Pancreas (tissue), 10 donors: ENCODE measurements at places on chromosomes 2 and 18.

GRCh38 chr2:160022162-160022561, 40.3 kb downstream of the PLA2R1 start:
- no peak overlapping the region for H3K27ac ChIP-seq

- DNase-seq = no peak
- no peaks in the 10 kb centered on the region for H3K4me1 ChIP-seq
- H3K27me3 ChIP-seq = no peaks in the 10 kb centered on the region
- H3K27ac ChIP-seq = no peak overlapping the region
These were observed 110.5 kb upstream of the NYAP2 start for GRCh38 chr2:225288986-225289385.

GRCh38 chr18:23437357-23438045, 15.6 kb upstream of the RIOK3 start:
- H3K36me3 ChIP-seq = no peaks in the 10 kb centered on the region
- H3K27me3 ChIP-seq = no peaks in the 10 kb centered on the region
- peak overlapping the region; percentile 76 for H3K4me3 ChIP-seq
- peak; percentile 77 for DNase-seq
- peaks cover 2% of the 10 kb centered on the region for H3K4me1 ChIP-seq

DNA sequence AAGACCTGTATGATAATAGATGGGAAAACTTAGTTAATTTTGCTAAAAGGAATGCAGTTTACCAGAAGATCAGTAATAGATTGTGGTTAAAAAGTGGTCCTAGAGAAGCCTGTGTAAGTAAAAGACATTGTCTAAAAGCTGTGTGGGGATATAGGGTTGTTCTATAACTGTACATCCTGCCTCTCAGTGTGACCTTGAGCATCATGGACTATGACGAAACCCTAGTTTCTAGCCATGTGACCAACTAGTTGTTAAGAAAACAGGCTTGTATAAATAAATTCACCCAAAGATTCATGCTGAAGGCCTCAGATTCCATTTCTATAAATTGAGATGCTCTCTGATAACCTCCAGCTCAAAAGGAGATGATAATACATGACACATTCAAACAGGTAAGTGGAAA, 160.7 kb downstream of the IKZF2 start:
- no peaks in the 10 kb centered on the region for H3K27me3 ChIP-seq
- no peak overlapping the region for H3K27ac ChIP-seq
- no peak for DNase-seq
- no peak overlapping the region for H3K4me3 ChIP-seq

- no peak overlapping the region for H3K4me3 ChIP-seq
- H3K27ac ChIP-seq = no peak overlapping the region
- no peaks in the 10 kb centered on the region for H3K36me3 ChIP-seq
These were observed 129.2 kb downstream of the MYCN start for GRCh38 chr2:16069663-16069932.

DNA sequence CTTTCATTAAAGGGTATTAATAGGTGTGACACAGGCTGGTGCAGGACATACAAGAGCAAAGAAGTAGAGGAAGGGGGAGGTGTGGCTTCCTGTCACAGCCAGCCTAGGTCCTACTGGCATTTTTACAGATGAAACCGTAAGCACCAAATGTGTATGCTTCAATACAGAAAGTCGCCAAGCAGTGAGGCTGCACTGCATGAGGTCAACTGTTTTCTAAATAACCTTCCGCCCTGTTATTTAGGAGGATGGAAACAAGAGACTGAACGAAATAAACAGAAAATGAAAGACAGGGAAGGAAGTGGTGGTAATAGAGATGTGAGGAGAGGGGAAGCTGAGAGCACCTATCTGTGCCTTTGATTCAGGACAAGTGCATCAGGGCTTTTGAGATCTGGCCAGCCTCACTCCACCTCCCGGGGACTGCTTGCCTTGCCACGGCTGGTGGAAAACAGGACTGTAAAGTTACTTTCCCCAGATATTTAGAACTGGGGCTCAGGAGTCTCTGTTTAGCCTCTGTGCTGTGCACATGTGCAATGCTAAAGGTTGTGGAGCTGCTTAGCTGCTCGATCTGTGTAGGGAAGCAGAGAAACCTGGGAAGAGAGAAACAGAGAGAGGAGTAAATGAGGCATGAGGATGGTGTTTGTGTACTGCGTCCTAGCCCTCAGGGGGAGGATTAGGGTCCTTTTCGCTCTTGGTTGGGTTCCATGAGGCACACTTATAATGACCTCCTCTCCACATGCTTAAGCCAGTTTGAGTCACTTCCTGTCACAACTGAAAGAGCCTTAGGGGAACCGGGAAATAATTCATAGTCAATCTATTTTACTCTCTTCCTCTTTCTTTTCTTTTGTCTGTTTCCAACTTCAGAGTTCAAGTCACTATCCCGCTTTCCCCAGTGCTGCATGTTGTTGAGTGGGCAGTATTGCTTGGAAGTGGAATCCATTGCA, 62.3 kb upstream of the BOD1L2 start:
- no peaks in the 10 kb centered on the region for H3K36me3 ChIP-seq
- no peak overlapping the region for H3K4me3 ChIP-seq
- DNase-seq = no peak
- H3K27ac ChIP-seq = no peak overlapping the region

- H3K4me1 ChIP-seq = no peaks in the 10 kb centered on the region
- no peak overlapping the region for H3K27ac ChIP-seq
- H3K4me3 ChIP-seq = no peak overlapping the region
- no peak for DNase-seq
- H3K36me3 ChIP-seq = no peaks in the 10 kb centered on the region
- no peaks in the 10 kb centered on the region for H3K27me3 ChIP-seq
These were observed 374.8 kb downstream of the SLC4A3 start for GRCh38 chr2:220002251-220002650.

GRCh38 chr18:58315041-58315440, 271.0 kb downstream of the NEDD4L start:
- peaks cover 43% of the 10 kb centered on the region for H3K4me1 ChIP-seq
- H3K27me3 ChIP-seq = no peaks in the 10 kb centered on the region
- DNase-seq = no peak
- peak overlapping the region; percentile 84 for H3K27ac ChIP-seq

GRCh38 chr2:231191896-231192872, 6.2 kb upstream of the ARMC9 start:
- H3K4me3 ChIP-seq = no peak overlapping the region
- no peak for DNase-seq

- DNase-seq = no peak
- H3K4me1 ChIP-seq = no peaks in the 10 kb centered on the region
- no peaks in the 10 kb centered on the region for H3K27me3 ChIP-seq
- peak overlapping the region; percentile 80 for H3K4me3 ChIP-seq
- H3K27ac ChIP-seq = peak overlapping the region; percentile 87
These were observed 686 bp upstream of the ARL5A start for GRCh38 chr2:151828890-151829324.

DNA sequence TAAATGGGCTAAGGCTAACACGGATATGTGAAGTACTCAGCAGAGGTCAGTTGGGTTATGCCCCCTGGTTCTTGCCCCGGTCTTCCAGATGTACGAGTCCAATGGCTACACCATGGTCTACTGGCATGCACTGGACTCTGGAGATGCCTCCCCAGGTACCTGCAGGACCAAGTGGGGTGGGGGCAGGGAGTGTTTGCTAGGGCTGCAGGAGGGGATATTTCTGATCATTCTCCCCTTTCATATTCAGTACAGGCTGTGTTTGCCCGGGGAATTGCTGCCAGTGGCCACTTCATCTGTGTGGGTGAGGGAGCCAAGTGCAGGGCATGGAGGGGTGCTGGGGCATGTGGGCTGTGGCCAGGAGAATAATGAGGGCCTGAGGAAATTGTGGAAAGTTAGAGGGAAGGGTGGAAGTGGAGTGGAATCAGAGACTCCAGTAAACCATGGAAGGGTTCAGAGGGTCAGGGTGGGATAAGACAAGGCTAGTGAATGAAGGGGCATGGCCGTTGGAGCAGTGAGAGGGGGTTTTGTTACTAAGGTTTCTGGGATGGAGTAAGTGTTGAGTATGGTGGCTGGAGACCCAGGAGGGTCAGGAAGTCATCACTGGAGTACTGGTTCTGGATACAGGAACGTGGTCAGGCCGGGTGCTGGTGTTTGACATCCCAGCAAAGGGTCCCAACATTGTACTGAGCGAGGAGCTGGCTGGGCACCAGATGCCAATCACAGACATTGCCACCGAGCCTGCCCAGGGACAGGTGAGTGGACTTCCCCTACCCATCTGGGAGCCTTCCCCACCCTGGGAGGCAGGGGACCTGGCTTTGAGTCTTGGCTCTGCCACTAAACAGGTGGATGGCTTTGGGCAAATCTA, 1.9 kb downstream of the WDR54 start:
- H3K27ac ChIP-seq = no peak overlapping the region
- H3K27me3 ChIP-seq = no peaks in the 10 kb centered on the region
- H3K36me3 ChIP-seq = peaks cover 20% of the 10 kb centered on the region
- DNase-seq = no peak
- H3K4me1 ChIP-seq = no peaks in the 10 kb centered on the region

DNA sequence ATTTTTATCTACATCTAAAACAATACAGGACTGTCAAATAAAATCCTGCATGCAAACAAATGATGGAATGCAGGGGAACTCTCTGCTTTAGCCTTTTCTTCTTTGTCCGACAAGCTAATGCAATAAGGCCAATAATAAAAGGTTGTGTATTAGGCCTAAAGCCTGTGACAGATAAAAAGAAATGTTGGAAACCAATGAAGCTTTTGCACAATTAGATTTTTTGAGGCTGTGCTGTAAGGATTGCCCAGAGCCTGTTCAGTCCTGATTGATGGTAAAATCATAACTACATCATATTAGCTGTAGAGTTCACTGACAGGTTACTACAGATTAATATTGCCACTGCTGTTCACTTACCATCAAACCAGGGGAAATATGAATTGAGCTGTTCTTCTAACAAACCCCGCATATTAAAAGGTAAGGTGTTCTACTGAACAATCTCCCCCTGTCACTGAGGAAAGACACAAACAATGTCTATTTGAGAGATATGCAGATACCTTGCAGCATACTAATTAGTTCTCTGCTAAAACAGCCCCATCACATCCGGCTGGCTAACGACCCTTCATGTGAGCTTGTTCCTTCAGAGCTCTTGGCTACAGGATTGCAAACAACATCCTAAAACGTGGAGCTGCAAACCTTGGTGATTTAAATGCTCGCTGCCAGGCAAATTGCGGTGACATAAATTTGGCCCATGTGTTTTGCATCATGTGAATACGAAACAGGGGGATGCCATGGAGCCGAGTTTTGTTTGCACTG, 305.4 kb downstream of the MTX2 start:
- peaks cover 17% of the 10 kb centered on the region for H3K27me3 ChIP-seq
- no peak for DNase-seq
- H3K4me1 ChIP-seq = no peaks in the 10 kb centered on the region

DNA sequence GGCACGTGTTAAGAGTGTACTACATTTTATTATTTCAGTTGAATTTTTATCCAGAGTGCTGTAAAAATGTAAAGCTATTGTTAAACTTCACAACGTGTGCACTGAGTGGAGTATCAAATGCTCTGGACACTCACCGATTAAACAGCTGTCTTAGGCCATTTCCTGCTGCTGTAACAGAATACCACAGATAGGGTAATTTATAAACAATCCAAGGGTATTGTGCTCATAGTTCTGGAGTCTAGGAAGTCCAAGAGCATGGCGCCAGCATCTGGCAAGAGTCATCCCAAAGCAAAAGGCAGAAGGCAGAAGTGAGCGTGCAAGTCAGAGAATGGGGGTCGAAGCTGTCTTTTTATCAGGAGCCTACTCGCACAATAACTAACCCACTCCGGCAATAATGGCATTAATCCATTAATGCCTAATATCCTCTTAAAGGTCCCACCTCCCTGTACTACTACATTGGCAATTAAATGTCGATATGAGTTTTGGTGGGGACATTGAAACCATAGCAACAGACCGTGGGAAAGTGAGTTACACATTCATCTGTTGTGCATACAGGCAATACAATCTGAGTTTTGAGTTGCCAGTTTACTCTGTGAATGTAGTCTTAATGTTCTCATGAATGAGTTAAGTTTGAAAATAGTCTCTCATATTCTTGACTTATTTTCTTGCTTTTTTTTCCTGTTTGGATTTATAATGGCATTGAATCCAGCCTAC, 64.8 kb downstream of the ARMC9 start:
- no peak for DNase-seq
- no peaks in the 10 kb centered on the region for H3K4me1 ChIP-seq
- H3K4me3 ChIP-seq = no peak overlapping the region

DNA sequence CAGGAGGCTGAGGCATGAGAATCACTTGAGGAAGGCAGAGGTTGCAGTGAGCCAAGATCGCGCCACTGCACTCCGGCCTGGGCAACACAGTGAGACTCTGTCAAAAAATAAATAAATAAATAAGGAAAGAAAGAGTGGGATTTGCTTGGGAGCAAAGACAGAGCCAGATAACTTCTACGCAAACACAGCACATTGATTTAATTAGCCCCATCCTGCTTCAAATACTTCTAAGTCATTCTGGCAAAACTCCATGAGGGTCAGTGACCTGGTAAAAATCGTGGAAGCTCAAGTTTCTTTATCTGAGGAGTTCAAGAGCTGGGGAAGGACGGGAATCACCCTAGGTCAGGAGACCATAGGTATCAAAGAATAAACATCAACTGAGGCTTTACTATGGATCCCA, 70.6 kb upstream of the TCF7L1 start:
- H3K4me1 ChIP-seq = no peaks in the 10 kb centered on the region
- no peak overlapping the region for H3K4me3 ChIP-seq
- H3K27ac ChIP-seq = no peak overlapping the region

DNA sequence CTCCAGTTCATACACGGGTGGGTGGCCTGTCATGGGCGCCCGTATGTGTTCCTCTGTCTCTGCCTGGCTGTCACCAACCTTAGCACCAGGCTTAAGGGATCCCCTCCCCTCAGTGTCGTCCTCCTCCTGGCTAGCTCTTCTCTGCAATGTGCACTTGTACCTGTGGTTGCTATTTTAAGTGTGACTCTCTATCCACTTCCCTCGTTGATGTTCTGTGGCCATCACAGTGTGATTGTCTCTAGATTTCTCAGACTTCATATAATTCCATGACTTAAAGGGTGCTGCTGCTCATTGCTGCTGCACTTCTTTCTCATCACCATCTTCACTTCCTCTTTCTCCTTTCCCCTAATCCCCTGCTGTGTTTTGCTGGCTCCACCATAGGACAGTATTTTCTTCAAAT, 143.4 kb downstream of the EML6 start:
- H3K4me3 ChIP-seq = no peak overlapping the region
- no peaks in the 10 kb centered on the region for H3K36me3 ChIP-seq
- DNase-seq = no peak
- H3K4me1 ChIP-seq = no peaks in the 10 kb centered on the region
